ENCODE measurements at places on chromosomes 13 and 19. TPM values are rescaled to one million over a fixed set of nuclear protein-coding genes. Genes with fewer than 3 reads are reported as not detected.

GRCh38 chr19:1373534-1374249 lies 10.0 kb upstream of the NDUFS7 start:
- peak; percentile 76 for DNase-seq

DNA sequence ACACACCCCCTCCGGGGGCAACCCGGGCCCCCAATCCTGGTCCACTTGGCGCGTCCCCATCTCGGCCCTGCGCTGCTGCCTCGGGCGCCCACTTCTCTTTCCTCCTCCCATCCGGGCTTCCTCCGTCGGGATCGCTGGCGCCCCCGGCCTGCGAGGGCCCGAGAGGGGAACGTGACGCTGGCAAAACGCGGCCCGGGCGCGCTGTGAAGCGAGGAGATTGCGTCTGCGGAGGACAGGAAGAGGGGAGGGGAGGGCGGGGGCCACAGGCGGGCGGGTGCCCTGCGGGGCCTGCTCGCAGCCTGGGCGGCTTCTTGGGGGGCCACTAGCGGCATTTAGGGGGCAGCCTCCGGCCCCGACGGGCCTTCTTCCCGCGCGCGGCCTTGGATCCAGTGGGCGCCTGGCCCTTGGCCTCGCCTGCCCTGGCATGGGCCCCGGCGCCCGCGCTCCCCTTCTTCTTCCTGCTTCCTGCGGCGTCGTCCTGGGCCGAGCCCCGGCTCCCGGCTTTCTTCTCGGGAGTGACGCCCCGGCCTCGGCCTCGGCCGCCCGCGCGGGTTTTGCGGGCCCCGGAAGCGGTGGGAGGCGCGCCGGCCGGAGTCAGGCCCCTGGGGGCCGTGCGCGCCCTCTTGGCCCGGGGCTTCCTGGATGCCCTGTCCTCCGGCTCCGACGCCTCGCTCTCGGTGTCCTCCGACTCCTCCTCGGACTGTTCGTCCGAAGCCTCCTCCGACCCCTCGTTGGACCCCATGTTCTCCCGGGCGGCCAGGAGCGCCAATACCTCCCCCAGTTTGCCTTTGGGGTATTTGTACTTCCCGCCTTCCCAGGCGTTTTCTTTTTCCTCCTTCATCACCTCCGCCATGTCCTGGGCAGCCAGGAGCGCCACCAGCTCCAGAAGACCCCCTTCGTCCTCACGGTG lies 2.2 kb downstream of the PNMA8B start:
- no peak for DNase-seq

DNA sequence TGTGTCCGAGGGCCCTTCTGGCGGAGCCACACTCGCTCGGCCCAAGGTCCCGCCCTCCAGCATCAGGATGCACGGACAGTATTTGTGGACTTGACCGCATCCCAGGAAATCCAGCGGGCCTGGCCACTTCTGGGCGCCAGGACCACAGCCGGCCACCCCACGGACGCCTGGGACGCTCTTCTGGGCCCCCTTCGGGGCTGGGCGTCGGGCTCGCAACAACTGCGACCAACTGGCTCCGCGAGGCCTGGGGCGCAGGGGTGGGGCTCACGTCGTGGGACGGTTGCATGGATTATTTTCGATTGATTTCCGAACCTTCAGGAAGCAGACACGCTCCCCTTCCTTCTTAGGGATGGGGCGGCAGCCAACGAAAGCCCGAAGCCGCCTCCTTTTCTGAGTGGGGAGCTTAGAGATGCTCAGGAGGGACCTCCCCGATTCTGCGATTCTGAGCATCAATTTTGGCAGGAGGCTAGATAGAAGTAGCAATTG lies 521 bp upstream of the NUP58 start:
- DNase-seq = no peak

GRCh38 chr19:18292462-18292809 lies 11.0 kb upstream of the JUND start:
- DNase-seq = no peak

GRCh38 chr19:15025217-15025616 lies 24.1 kb upstream of the CASP14 start:
- no peak for DNase-seq

- DNase-seq = no peak
These were observed 39.6 kb downstream of the SHISA2 start for GRCh38 chr13:26011996-26012821.

DNA sequence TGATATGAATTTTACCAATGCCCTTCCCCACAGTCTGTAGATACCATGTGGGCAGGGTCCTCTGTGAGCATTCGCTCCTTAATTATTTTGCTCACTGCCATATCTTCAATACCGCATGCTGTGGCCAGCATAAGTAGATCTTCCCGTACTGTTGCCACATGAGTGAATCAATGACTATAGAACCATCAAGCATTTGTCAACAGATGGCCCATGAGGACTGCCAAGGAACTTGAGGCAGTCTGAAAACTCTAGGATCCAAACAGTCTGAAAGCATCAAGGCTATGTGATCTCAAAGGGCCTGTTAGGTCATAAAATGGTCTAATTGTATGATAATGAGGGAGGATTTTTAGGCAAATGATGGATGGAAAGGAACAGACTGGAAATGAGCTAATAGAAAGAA lies 27.4 kb upstream of the GPR12 start:
- no peak for DNase-seq

DNA sequence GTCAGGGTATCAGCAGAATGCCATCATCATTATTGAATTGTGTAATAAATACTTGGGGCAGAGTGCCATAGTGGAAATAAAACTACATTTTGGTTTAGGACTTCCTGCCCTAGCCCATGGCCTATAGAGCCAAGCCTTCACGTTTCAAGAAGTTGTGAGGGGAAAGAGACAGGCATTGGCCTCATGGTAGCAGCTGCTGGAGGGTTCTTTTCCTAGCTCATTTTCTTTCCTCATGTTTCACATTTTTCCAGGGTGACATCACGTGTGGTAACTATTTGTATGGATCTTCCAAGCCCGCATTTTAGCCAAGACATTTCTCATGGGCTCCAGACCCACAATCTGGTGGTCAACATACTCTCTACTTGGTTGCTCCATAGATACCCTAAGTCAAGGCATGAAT lies 80.4 kb downstream of the LRCH1 start:
- DNase-seq = peak; percentile 79

DNA sequence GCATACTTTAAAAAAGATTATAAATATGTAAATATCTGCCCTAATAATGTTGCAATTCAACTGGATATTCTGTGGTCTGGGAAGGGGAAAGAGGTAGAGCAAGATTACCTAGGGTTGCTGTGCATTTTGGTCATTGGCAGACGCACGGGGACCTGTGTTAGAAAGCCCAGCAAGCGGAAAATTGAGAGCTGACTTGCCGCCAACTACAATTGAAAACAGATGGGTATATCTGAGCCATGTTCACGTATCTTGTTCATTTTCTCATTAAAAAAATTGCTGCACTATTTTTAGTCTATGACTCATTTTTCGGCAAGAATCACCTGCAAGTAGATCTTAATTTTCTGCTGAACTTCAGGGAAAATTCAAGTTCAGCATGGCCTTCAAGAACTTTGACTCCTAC lies 308.5 kb upstream of the TMTC4 start:
- DNase-seq = peak; percentile 1

DNA sequence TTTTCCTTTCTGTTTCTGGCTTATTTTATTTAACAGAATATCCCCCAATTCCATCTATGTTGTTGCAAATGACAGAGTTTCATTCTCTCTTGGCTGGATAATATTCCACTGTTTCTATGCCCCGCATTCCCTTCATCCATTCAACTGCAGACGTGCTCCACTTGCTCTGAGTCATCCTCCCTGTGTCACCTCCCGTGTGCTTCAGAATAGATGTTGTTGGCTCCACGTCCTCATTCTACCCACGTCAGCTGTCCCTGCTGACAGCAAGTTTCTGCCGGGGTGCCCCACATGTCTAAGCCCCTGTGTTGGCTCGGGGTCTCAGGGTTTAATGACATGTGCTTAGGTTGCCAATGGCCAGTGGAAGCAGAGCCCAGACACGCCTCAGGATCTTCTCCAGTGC lies 1041.0 kb downstream of the UQCRFS1 start:
- no peak for DNase-seq

- DNase-seq = no peak
These were observed 3.1 kb downstream of the CA11 start for GRCh38 chr19:48642862-48643261.

DNA sequence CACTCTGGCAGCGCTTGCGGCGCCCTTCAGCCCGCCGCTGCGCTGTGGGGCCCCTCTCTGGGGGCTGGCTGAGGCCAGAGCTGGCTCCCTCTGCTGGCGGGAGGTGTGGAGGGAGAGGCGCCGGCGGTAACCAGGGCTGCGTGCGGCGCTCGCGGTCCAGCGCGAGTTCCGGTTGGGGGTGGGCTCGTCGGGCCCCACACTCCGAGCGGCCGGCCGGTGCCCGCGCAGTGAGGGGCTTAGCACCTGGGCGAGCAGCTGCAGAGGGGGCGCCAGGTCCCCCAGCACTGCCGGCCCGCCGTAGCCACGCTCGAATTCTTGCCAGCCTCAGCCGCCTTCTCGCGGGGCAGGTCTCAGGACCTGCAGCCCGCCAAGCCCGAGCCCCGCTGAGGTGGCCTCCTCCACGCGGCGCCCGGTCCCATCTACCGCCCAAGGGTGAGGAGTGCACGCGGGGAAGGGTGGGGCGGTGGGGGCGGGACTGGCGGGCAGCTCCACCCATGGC lies 879.0 kb upstream of the SLITRK5 start:
- no peak for DNase-seq

- DNase-seq = peak; percentile 45
These were observed 26.5 kb downstream of the MPND start for GRCh38 chr19:4369888-4370260.

DNA sequence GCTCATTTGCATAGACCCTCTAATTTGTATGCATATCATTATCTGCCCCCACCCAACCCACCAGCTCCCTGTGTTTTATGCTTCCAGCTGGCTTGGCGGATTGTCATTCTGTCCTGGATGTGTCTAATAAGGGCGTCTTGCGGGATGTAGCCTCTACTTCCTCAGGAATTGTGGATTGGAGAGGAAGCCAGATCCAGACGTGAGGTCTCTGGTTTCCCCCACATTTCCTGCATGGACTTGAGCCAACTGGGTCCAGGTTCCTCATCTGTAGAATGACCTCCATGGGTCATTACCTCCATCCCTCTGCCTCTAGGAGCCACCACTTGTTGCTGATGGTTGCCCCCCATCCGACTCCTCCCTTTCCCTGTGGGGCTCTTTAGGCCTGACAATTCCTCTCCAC lies 7.3 kb downstream of the TNFSF14 start:
- no peak for DNase-seq

- peak; percentile 33 for DNase-seq
These were observed 113.2 kb downstream of the ESD start for GRCh38 chr13:46683676-46684260.

GRCh38 chr13:87497426-87497825 lies 173.7 kb upstream of the SLITRK5 start:
- DNase-seq = no peak

DNA sequence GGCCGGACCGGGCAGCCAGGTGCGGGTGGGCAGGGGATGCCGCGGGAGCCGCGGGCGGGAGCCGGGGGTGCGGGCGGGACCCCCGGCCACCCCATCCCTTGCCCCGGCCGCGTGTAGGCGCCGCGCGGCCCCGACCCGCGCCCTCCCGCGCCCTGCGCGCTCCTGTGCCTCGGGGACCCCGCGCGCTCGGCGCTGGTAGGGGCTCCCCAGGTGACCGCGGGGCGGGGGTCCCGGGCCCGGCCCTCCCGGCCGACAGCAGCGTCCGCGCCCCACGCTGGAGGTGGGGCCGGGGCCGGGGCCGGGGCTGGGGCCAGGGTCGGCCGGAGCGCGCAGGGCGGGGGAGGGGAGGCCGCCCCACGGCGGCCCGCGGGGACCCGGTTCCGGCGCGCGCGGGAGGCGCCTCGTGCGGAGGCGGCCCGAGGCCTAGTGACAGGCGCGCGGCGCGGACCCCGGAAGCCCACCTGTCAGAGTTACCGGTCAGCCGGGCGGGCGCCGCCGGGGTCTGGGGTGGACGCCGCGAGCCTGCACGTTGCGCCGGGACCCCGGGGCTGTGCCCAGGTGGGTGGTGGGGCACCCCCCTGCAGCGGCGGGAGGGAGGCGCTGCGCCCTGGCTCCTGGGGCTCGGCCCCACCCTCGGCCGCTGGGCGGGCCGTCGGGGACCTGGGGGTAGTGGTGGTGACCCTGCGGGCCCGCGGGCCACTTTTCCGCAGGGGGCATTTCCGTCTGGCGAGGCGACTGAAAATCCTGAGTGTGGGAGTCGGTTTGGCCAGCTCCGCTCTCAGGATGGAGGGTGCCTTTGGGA lies 518 bp downstream of the TFDP1 start:
- DNase-seq = peak; percentile 22

DNA sequence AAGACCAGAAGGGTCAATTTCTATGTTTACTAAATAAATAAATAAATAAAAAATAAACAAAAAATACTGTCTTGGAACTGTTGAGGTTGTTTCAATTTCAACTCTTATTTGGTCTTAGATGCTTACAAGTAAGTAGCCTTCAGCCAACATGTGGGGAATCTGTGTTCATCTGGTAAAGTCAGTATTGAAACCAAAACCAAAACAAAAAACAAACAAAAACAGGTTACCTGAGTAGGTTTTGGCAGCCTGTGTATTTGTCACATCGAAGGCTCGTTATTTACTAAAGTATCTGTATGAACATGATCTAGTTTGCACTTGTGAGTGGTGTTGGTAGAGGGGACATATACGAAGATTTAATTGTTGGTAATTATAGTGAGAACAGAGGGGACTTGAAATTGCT lies 471.5 kb downstream of the SLITRK5 start:
- no peak for DNase-seq

GRCh38 chr13:28356561-28357021 lies 138.3 kb downstream of the FLT1 start:
- DNase-seq = peak; percentile 76

GRCh38 chr13:26300140-26300539 lies 46.2 kb downstream of the CDK8 start:
- DNase-seq = peak; percentile 42

- peak; percentile 36 for DNase-seq
These were observed 62.8 kb upstream of the CEACAM8 start for GRCh38 chr19:42657556-42657955.

DNA sequence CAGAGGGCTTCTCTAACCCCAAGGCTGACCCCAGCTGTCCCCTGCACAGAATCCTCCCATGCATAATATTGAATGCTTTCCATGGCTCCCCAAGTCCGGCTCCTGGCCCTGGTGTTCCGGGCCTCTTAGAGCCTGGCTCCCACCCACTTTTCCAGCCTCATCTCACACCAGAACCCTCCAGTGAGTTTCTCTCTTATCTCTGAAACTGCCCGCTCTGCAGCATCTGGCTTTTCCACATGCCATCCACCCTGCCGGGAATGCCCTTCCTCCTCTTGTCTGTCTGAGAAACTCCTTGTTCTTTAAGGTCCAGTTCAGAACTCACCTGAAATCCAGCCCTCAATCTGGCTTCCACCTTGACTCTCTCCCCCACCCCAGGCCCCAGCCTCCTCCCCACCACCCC lies 6.8 kb downstream of the SYNGR4 start:
- DNase-seq = no peak

- DNase-seq = no peak
These were observed 7.3 kb downstream of the PIAS4 start for GRCh38 chr19:4014541-4015491.

The MEX3D gene
- 48.6 TPM for total RNA-seq

The KASH5 gene
- total RNA-seq = not detected

The TECR gene
- 27.4 TPM for total RNA-seq

The IL11 gene
- 5.2 TPM for total RNA-seq

The SELENOV gene
- total RNA-seq = not detected

The MAST1 gene
- under 0.01 TPM for total RNA-seq

The NKPD1 gene
- under 0.01 TPM for total RNA-seq

The ZNF317 gene
- 17.7 TPM for total RNA-seq

The CEACAM4 gene
- total RNA-seq = not detected

The KLF1 gene
- total RNA-seq = not detected

All from fibroblast of villous mesenchyme (primary cell).